ENCODE measurements at places on chromosomes 4 and X. TPM values are rescaled to one million over a fixed set of nuclear protein-coding genes. Genes with fewer than 3 reads are reported as not detected.

Gene SSX2B
- not detected for total RNA-seq

Gene HELT
- not detected for total RNA-seq

Gene TLR7
- not detected for total RNA-seq

Gene ITIH6
- not detected for total RNA-seq

Gene HGFAC
- 0.13 TPM for total RNA-seq

Gene ADH5
- 140 TPM for total RNA-seq

Gene GPR34
- 0.07 TPM for total RNA-seq

Gene RBMXL3
- total RNA-seq, result not detected

Gene MUC7
- not detected for total RNA-seq

Gene ANOS1
- total RNA-seq, result 18.8 TPM

Gene TCEAL2
- 0.23 TPM for total RNA-seq

Gene TBC1D8B
- total RNA-seq, result 32.2 TPM

Gene PHEX
- total RNA-seq, result 0.46 TPM

Gene CT55
- total RNA-seq, result not detected

Gene TMPRSS11A
- not detected for total RNA-seq

Gene MPC1L
- not detected for total RNA-seq

Gene CD40LG
- not detected for total RNA-seq

Gene DOCK11
- total RNA-seq, result 33.8 TPM

Gene HEPH
- 102 TPM for total RNA-seq

Gene MAGEB2
- total RNA-seq, result not detected

Gene NLGN4X
- 0.46 TPM for total RNA-seq

Gene CPZ
- 24.4 TPM for total RNA-seq

Gene TBC1D9
- 45.7 TPM for total RNA-seq

Gene NXF2
- not detected for total RNA-seq

Gene ZNF711
- 0.33 TPM for total RNA-seq

Gene SPACA5
- not detected for total RNA-seq

Gene PPID
- 35.4 TPM for total RNA-seq

Gene SPIN2A
- 0.53 TPM for total RNA-seq

Gene SLC26A1
- total RNA-seq, result 0.30 TPM

Gene PITX2
- total RNA-seq, result 0.33 TPM

Gene STAP1
- not detected for total RNA-seq

Gene HTR2C
- total RNA-seq, result not detected

Gene AREG
- total RNA-seq, result 0.30 TPM

Gene CXCR3
- total RNA-seq, result not detected

Gene PFKFB1
- 0.03 TPM for total RNA-seq

Gene MTTP
- 0.33 TPM for total RNA-seq

Gene GIMD1
- total RNA-seq, result not detected

Gene EXOC1
- total RNA-seq, result 62.1 TPM

Gene CFI
- total RNA-seq, result 1.6 TPM

Gene FGF16
- total RNA-seq, result 1.5 TPM

Gene DOK7
- total RNA-seq, result 0.20 TPM

Gene C1QTNF7
- total RNA-seq, result 0.91 TPM

Gene PAGE5
- total RNA-seq, result not detected
